ENCODE measurements at places on chromosomes 13 and 19. TPM values are rescaled to one million over a fixed set of nuclear protein-coding genes. Genes with fewer than 3 reads are reported as not detected.

The ZNF730 gene
- 2.6 TPM for total RNA-seq

The SYCN gene
- not detected for total RNA-seq

The OVOL3 gene
- total RNA-seq: not detected

The CEACAM7 gene
- total RNA-seq: not detected

The CGB1 gene
- not detected for total RNA-seq

The ZNF723 gene
- not detected for total RNA-seq

The SLC1A6 gene
- total RNA-seq: not detected

The PROZ gene
- not detected for total RNA-seq

The BCKDHA gene
- 43.8 TPM for total RNA-seq

The BEST2 gene
- total RNA-seq: not detected

The SYDE1 gene
- total RNA-seq: 30.4 TPM

The AMER2 gene
- total RNA-seq: not detected

The EBI3 gene
- 0.83 TPM for total RNA-seq

The KHSRP gene
- 130 TPM for total RNA-seq

The WDR62 gene
- total RNA-seq: 0.50 TPM

The ERICH6B gene
- total RNA-seq: not detected

The LRRC63 gene
- 0.17 TPM for total RNA-seq

The CKM gene
- not detected for total RNA-seq

The TNFAIP8L1 gene
- total RNA-seq: 2.0 TPM

The TNFSF9 gene
- 1.3 TPM for total RNA-seq

The C5AR2 gene
- not detected for total RNA-seq

The MAST1 gene
- total RNA-seq: 3.3 TPM

The GDF15 gene
- 37.7 TPM for total RNA-seq
